Activated naive CD8-positive, alpha-beta T cell treated with anti-CD3 and anti-CD28 coated beads, Interleukin-2, amount 50 U/mL, for 16 hours (primary cell): ENCODE measurements at places on chromosomes 5 and 9.

GRCh38 chr5:81552852-81553566 is 159.1 kb upstream of the ACOT12 start:
- DNase-seq, result no peak

- DNase-seq, result no peak
Measured at GRCh38 chr5:93154535-93154934, 426.5 kb downstream of the NR2F1-AS1 start.

DNA sequence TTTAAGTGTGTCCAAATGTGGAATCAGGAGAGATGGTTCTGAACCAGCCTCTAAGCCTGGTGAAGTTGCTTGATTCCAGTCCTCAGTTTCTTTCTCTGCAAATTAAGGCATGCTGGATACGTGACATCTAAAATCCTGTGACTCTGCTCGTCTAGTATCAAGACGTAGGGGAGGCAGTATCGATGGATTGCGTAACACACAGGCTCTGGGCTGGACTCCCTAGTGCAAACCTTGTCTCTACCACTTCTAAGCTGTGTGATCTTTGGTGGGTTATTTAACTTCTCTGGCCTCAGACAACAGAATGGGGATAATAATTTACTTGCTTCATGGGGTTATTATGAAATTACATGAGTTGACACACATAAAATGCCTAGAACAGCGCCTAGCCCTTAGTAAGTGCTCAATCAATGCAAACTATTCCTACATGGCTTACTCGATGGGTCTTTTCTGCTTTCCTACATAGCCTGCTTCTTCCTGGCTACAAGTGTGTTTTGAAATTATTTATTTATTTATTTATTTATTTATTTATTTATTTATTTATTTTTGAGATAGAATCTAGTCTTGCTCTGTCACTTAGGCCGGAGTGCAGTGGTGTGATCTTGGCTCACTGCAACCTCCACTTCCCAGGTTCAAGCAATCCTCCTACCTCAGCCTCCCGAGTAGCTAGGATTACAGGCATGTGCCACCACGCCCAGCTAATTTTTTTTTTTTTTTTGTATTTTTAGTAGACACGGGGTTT is 102.1 kb downstream of the EGFLAM start:
- no peak for DNase-seq

GRCh38 chr5:150057052-150057451 is 29.3 kb downstream of the CSF1R start:
- no peak for DNase-seq

DNA sequence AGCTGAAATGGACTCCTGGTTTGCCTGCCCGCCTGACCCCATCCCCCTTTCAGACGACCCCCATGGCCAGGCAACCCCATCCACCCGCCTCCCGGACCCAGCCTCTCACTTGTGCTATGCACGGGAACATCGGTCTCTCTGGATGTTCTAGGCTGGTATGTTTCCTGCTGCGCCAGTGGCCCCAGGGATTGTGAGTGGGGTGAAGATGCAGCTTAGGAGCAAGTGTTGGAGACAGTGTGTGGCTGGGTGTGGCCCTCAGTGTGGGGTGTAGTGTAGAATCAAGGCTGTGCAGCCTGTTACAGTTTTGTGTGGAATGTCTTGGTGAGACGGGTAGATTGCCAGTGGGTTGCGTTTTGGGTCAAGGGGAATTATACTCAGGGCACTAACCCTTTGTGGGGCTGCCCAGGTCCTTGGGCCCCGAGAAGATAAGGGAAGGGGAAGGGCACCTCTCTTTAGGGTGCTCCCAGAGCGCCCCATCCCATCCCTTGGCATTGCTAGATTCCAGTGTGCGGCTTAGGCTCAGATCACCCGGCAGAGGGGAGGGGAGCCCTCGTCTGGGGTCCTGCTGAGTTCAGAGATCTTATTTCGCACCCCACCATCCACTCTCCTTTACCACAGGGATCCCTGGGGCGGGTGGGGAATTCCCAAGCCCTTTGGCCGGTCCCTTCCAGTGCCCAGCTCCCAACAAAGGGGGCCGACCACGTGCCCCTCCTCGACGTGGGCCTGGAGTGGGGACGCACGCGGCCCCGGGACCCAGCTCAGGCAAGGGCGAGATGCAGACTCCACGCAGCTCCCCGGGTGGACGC is 4.6 kb downstream of the IER5L start:
- DNase-seq, result no peak

GRCh38 chr9:127500399-127500798 is 49.1 kb downstream of the LRSAM1 start:
- no peak for DNase-seq

DNA sequence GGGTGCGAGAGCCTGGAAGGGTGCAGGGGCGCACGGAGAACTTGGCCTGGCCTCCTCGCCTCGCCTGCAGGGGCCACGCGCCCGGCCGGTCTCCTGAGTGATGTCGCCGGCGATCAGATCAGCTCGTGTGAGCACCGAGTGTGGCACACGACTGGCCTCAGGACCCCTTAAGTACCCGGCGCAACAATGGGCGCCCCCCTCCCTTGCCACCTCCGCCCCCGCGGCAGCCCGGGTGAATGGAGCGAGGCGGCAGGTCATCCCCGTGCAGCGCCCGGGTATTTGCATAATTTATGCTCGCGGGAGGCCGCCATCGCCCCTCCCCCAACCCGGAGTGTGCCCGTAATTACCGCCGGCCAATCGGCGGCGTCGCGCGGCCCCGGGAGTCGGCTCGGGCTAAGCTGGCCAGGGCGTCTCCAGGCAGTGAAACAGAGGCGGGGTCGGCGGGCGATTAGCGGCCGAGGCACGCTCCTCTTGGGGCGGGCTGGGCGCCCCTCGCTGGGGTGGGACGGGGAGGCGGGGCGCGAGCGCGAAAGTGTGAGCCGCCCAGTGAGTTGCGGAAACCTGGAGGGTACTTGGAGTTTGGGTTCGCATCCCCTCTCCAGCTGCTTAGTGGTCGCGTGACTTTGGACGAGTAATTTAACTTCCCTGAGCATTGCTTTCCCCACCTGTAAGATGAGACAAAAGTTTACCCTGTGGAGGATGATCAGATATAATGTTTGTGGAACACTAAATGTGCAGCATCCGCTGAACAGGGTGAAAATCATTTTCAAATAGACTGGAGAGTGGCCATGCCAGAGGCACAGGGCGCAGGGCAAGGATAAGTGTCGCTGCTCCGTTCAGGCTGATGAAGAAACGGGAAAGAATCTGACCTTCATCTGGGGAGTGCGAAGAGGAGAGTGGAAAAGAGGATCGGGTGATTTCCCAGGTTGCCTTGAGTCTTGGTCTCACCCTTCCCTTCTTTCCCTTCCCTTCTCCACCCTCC is at the start of gene NEUROG1:
NEUROG1 (minus strand) TSS at position 145 of the 982 bp plus-strand sequence. CDS start 274 bp downstream, outside the sequence.
- no peak for DNase-seq

DNA sequence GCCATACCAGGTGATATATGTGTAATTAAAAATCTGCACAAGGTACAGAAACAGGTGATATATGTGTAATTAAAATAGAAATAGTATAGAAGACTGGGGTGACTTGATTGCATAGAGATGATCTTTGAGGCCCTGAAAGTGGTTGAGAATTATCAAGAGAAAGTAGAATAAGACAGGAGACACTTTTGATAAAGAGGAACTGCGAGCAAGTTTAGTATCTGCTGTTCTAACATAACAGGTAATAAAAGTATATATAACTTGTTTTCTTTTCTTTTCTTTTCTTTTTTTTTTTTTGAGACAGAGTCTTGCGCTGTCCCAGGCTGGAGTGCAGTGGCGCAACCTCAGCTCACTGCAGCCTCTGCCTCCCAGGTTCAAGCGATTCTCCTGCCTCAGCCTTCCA is 5.4 kb downstream of the SNX2 start:
- no peak for DNase-seq

- no peak for DNase-seq
Measured at GRCh38 chr5:73447530-73448462, 781 bp downstream of the FOXD1 start.
